ENCODE measurements at places on chromosomes 4 and X.
A peak's percentile ranks its signal among the peaks of the same experiment; 100 is the strongest.

GRCh38 chr4:3442959-3443749 lies 1.4 kb downstream of the HGFAC start:
- peak; percentile 50 for DNase-seq

GRCh38 chr4:23373261-23373660 lies 516.6 kb downstream of the PPARGC1A start:
- no peak for DNase-seq

GRCh38 chrX:145506214-145506613 lies 258.9 kb downstream of the SPANXN1 start:
- DNase-seq: no peak

- no peak for DNase-seq
These were observed 544.7 kb downstream of the SPRY1 start for GRCh38 chr4:123941306-123941705.

GRCh38 chrX:39734174-39734776 lies 363.5 kb downstream of the BCOR start:
- no peak for DNase-seq

DNA sequence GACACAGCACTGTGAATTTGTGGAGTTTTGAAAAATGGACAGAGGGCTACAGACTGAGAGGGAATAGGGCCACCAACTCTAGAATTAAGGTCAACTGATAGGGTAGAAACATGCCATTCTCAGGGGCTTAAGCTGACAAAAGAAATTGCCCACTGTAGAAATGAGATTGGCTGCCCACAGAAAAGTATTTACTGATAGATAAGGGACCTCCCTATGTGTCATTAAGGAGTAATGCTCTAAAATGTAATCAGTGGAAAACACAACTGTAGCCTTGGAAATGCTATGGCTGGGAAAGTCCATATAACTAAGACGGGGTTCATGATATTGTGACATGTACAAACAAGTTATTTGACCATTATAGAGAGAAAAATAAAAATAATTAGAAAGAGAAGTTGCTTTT lies 4.6 kb downstream of the RTL9 start:
- DNase-seq: no peak

- DNase-seq: no peak
These were observed 72.5 kb upstream of the CXorf51A start for GRCh38 chrX:146887020-146887419.

DNA sequence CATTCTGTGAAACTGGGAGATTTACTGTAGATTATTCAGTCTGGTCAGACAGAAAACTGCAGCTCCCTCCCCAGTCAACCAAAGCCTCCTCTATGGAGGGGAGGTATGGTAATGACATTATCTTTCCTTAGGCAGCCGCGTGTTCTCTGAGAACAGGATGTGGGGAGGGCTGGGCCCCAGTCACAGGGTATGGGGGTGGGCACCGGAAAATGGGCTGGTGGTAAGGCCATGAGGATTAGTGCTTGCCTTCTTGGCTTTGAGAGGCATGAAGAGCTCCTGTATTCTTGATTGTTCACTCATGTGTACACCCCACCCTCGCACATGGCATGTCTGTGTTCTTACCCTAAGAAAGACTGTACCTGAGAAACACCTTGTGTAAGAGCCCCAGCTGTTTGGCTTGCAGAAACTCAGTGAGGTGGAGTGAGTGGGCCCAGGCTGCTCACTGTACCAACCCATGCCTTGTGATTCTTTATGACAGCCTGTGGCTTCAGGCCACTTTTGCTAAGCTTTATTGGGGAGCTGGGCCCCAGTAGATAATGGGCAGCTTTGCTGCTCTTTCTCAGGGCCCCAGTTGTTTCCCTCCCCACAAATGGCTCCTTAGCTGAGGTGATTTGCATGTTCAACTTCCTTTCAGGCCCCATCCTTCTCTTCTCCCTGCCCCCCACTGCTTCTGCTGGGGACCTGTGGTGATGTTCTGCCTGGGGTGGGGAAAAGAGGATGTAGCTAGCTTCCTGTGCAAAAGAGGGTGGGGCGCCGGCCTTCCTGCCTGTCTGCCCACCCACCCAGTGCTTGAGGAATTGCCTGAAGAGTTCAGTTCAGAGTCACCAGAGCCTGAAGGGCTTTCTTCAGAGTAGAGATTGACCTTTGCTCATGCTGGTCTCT lies 30.7 kb downstream of the MSN start:
- DNase-seq: peak; percentile 65

DNA sequence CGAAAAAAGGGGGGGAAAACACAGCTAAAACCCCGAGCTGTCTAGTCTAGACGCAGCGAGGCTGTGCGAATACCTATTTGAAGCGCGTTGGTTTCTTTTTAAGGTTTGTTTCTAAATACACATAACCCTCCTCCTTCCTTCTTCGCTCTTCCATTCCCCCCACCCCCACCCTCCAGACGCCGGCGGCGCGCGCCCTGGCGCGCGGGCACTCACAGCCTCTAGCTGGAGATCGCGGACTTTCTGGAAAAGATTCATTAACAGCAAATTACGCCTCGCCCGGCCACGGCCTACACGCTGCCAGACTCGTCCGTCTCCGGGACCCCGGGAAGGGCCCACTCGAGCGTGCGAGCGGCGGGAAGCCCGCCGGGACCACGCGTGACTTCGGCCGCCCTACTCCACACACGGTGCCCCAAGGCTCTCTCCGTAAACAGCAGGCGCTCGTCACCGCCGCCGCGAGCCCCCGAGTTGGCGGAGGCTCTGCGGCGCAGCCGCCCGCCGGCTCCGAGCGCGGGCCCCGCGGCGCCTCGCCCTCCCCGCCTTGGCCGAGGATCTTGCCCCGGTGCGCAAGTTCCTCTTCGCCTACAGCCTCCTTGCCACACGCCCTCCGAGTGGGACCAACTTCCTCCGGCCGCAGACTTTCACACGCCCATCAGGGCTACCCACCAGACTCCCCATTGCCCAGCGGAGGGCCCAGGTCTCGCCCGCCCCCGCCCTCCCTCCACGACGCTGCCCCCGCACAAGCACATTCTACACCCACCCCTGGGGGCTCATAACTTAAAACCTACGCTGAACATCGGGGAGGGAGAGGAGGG lies 2.0 kb downstream of the BCOR start:
- DNase-seq: peak; percentile 36

- DNase-seq: no peak
These were observed 16.0 kb downstream of the ARSD start for GRCh38 chrX:2913118-2913517.

DNA sequence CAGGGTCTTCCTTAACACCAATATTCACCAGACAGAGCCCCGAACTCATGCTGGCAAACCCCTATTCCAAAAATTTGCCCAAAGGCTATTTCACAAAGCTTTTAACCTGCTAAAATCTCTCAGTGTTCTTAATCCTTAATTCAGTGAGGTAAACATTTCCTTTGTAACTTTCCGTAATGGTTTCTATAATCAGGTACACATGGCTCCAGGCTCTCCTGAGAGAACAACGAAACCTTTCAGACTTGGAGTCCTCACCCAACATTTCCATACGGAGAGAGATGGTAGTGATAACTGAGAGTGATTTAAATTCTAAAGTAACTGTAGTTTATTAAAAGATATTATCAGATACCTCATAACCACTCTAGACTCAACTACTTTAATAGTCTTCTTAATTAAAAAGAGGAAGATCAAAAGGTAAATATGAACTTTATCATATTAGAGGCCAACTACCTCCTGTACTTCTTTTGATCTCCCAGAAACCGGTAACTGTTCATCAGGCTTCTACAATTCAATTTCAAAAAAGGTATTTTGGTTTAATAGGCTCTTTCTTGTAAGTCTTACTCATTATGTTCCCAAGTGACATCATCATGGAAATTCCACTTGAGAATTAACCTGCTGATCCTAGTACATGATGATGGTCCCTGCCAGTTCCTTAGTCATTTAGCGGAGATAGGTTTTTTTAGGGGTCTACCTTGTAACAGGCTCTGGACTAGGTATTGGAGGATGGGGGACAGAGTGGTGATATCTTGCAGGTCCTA lies 91.4 kb upstream of the UCP1 start:
- no peak for DNase-seq

DNA sequence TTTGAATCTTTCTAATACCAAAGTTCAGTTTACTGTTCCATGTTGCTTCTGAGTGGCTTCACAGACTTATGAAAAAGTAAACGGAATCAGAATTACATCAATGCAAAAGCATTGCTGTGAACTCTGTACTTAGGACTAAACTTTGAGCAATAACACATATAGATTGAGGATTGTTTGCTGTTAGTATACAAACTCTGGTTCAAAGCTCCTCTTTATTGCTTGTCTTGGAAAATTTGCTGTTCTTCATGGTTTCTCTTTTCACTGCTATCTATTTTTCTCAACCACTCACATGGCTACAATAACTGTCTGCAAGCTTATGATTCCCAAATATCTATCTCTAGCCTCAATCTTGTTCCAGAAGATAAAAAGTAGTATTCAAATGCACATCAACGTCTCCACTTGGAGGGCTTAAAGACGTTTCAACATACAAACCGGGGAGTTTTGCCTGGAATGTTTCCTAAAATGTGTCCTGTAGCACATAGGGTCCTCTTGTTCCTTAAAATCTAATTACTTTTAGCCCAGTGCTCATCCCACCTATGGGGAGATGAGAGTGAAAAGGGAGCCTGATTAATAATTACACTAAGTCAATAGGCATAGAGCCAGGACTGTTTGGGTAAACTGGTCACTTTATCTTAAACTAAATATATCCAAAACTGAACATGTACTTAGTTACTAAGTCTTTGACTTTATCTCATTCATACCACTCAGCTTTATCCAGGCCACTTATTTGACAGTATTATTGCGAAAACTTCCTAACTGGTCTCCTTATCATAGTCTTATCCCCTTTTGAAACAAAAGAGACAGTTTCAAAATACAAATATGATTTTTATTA lies 3.6 kb upstream of the AFP start:
- DNase-seq: no peak

DNA sequence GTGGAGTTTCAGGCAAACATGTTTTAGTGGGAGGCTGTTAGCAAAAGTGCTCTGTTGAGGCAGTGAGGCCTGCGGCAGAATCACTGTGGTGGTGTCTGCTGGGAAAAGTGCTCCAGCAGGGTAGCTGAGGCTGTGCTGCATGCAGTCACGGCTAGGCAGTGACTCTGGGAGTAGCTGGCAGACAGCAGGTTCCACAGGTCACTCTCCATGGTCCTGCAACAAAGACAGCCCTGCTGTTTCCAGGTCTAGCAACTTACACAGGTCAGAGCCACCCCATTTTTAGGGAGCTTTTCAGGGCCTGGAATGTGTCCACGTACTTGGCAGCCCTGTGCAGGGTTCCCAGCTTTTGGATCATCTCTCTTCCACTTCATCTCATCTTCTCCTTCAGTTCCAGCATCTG lies 184.3 kb downstream of the NAA11 start:
- no peak for DNase-seq

- DNase-seq: no peak
These were observed 122.4 kb upstream of the HAND2 start for GRCh38 chr4:173652283-173652931.

DNA sequence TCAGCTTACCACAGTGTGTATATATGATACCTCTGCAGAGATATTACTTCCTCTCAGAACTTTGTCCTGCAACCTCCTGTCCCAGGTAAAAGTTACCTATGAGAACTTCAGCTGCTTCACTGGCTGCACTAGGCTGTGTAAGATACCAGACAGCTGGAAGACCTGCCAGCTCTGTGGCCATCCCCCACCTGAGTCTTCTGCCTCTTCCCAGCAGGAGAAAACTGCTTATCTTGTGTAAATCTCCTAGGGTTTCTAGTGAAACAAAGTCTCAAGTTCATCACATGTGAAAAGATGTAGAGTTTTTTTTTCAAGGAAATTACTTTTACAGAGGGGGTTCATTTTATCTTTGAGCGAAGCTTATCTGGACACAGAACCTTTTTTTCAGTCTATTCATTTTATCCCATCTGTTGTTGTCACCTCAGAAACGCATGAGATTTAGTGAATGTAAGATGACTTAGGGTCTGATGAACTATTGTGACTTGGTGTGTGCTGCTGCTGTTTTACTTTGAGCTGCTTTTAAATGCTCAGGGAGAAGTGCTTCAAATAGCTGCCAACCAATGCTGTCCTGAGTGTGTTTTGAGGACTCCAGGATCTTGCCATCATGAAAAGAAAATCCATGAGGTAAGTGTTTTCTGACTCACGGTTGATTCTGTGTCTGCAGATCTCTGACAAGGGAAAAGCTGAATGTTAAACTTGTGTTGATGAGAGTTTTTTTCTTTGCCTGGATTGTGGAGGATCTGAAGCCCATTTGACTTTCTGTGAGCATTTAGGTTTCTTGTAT lies 187.8 kb downstream of the FRAS1 start:
- no peak for DNase-seq

GRCh38 chr4:38529189-38530115 lies 134.5 kb upstream of the KLF3 start:
- DNase-seq: peak; percentile 47

DNA sequence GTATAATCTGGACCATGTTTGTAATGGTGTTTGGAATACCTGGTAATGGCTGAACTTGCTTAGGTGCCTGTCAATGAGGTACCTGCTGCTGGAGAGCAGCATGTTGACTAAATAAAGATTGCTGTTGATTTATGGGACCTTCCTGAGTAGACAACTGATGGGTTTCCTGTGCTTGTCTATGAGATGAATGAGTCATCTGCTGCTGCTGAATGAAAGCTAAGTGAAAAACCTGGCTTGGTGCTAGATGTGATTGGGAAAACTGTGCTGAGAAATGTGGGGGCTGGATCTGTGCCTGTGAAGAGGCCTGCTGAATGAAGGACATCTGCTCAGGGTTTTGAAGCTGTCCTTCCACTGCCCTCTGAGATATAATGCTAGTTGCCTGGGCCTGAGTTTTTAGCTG lies 69.6 kb downstream of the WNK3 start:
- no peak for DNase-seq
